ENCODE measurements at places on chromosomes 2 and 18. TPM values are rescaled to one million over a fixed set of nuclear protein-coding genes. Genes with fewer than 3 reads are reported as not detected.
A peak's percentile ranks its signal among the peaks of the same experiment; 100 is the strongest.

DNA sequence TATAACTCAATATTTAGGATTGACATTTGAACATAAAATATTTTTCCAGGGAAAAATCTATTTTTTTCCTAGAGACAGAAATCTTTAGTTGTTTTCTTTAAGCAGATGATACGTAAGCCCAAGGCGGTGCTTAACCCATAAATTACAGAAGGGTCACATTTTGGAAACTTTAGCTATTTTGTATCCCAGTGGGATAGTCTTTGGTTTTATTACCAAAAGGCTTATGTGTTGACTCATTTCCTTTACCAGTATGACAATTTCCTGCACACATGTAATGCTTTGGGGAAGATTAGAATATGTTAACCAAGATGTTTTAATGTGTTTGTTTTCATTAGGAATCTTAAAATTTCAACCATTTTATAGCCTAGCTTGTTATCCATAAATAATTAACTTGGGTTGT is 24.8 kb downstream of the DYNC1I2 start:
- no peak for DNase-seq

DNA sequence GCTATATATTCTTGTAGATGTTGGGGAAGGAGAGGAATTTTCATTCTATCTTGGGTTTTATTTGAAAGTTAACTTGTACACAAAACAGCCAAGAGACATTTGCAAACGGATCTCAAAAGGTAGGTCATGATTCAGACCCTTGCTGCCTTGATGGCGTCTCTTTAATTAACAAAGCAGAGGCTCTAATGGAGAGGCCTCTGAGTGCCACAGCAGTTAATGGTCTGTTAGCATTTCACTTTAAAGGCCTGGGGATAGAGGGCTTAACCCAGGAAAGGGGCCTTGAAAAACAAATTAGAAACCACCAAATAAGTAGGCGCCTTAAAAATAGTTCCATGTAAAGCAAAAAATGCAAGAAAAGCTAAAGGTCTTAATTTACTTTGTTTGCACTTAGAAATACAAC is 836.9 kb upstream of the CELF4 start:
- DNase-seq: no peak

DNA sequence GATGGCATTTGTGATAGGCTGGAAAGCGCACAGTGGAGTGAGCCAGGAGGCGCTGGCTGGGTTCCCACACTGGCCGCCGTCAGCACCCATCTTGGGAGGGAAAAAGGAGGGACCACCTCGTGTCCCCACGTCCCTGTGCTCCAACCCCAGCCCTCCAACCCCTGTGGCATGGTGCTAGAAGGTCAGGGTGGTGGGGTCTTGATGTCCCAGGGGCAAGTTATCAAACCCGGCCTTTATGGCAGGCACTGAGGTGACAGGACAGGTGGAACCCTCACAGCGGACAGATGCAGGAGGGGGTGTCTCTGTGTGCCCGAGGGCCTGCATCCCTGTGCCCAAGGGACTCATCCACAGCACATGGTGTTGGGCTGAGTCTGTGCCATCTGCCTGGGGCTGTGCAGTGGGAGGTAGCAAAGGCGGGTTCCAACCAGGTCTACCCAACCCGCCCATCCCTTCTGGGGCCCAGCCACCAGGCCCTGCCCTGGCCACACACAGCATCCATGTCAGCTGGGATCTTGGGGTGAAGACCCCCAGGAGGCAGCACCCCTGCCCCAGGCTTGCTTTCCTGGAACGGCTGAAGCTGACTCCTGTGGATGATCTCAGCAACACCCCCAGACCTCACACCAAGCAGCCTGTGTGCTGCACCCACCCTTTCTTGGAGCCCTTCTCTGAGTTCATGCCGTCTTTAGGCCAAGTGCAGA is 246.1 kb downstream of the NDUFA10 start:
- DNase-seq: no peak

DNA sequence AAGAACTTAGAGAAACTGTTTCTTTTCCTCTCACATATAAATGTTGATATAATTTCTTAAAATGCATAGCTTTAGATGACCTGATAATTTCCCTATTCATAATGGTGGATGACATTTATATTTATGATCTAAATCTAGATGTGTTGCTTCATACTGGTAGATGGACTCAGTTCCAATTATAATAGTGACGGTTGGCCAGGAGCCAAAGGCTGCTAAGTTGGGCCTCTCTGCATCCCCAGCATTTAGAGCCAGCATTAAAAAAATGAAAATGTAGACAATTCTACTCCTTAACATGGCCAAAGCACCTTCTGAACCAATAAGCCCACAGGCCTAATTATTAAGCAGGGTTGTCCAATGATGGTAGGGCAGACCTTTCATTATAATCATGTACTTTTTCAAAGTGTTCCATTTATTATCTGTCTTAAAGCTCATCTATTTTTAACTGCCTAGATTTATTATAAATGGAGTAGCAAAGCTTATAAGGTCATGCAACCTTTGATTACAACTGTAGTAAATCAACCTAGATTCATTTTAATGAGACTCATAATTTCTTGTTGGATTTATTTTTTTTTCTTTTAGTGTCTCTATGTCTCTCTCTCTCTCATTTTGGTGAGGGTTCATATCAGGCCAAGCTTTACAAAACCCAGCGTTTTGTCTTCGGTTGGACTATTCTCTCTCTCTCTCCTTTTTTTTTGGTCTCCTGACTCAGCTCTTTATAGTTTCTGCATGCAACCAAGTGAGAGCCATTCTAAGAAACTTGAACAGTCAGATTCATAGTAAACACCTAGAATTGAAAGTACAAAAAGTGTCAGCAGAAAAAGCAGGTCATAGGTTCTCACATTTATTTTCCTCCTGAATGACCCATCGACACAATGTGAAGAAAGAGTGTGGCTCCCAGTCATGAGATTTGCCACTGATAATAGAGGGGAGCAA is 2016.1 kb upstream of the PIK3C3 start:
- no peak for DNase-seq

GRCh38 chr2:75800456-75800855 is 89.7 kb upstream of the GCFC2 start:
- DNase-seq: no peak

DNA sequence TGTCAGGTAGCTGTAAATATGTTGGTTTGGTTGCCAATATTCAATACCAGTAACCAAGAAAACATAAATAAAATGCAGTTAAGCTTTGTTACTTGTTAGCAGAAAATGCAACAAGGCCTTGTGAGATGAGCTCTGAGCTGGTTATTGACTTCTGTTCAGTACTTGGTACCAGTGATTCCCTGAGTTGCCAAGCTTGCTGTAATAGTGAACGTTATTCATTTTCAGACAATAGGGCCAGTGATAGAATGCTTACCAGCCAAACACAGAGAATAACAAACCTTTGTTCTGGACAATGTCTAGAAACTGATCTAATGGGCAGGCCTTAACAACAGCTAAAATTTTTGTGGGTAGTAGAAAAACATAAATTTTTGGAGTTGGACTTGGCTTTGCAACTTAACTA is 29.5 kb downstream of the RASGRP3 start:
- DNase-seq: no peak

DNA sequence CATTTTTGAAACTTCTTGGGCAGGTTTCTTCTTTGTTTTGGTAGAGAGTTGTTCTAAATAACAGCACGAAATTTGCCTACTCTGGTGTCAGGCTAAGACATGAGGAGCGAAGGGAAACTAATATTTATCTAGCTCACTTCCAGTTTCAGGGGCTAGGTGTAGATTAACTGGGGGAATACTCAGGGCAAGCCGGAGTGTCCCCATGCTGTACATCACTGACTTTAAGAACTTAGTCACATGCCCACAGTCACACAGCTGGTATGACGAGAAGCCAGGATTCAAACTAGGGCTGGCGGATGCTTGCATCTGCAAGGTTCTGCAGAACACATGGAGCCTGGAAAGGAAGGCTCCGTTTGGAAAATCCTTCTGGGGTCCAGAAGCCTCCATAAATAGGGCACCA is 133.3 kb downstream of the ALPK2 start:
- DNase-seq: no peak

GRCh38 chr2:220076734-220077133 is 449.3 kb downstream of the SLC4A3 start:
- no peak for DNase-seq

DNA sequence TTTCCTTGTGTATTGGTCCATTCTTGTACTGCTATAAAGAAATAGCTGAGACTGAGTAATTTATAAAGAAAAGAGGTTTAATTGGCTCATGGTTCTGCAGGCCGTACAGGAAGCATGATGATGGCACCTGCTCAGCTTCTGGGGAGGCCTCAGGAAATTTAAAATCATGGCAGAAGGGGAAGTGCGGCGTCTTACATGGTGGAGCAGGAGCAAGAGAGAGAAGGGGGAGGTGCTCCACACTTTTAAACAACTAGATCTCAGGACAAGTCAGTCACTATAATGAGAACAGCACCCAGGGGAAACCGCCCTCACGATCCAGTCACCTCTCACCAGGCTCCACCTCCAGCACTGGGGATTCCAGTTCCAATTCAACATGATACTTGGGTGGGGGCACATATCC is 54.3 kb downstream of the MSH2 start:
- DNase-seq: no peak

GRCh38 chr2:179910735-179911113 is 49.3 kb upstream of the ZNF385B start:
- no peak for DNase-seq

DNA sequence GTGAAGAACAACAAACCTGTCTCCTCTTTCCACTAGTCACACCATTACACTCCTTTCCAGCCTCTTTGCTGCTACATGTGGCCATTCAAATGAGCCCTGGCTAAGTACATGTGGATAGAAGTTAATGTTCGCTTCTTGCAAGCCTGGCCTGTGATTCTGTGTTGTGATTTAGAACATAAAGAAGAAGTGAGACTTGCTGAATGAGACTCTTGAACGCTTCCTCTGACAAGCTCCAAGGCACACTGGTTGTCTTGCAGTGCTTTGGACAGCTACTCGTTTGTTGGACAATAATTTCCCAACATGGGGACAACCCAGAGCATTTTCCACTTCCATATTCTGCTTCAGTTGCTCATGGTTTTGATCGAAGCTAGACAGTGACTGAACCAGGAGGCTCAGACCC is 57.3 kb downstream of the CCDC74A start:
- no peak for DNase-seq

GRCh38 chr2:43065871-43066270 is 160.5 kb downstream of the ZFP36L2 start:
- no peak for DNase-seq

GRCh38 chr2:112938904-112939303 is 27.9 kb downstream of the IL37 start:
- no peak for DNase-seq

DNA sequence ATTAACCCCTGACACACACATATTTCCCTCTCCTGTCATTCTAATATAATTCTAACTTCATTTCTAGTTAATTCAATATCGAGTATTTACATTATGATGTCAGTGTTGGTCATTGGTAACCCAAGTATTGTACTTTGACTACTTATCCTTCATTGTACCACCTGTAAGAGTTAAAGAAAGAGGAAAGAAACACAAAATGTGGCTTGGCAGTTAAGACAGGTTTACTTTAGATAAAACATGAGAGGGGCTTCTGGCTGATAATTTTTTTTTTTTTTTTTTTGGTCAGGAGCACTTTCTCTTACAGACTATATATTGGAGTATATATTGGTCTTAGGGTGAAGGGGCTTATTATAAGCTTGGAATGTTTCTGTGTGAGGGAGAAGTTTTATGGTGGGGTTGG is 57.0 kb upstream of the ACYP2 start:
- no peak for DNase-seq

DNA sequence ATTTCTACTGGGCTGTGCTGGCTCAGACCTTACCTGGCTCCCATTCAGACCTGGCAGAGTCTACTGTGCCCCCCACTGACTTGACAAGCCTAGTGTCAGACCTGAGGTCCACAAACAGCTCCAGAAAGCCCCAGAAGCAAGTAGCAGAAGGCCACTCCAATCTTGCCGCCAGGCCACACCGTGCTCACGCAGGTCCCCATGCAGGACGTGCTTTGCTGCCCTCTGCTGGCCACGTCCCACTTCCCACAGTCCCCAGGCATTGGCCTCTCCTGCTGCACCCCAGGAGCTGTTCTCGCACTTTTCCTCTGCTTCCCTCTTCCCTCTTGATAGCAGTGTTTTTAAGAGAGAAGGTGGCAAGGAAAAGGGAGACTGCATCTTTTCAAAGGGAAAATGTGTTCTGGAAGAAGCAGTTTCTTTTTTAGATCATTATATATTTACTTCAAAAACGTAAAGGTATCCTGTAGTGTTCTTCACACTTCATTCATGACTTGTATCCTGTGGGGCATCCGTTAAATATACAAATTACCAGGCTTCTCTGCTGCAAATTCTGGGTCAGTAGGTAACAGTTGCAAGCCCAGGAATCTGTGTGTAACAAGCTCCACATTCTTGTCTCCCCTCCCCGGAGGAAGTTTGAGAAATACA is 81.4 kb upstream of the PAPOLG start:
- DNase-seq: peak; percentile 70

GRCh38 chr2:46813020-46813415 is 102.6 kb downstream of the MCFD2 start:
- no peak for DNase-seq

DNA sequence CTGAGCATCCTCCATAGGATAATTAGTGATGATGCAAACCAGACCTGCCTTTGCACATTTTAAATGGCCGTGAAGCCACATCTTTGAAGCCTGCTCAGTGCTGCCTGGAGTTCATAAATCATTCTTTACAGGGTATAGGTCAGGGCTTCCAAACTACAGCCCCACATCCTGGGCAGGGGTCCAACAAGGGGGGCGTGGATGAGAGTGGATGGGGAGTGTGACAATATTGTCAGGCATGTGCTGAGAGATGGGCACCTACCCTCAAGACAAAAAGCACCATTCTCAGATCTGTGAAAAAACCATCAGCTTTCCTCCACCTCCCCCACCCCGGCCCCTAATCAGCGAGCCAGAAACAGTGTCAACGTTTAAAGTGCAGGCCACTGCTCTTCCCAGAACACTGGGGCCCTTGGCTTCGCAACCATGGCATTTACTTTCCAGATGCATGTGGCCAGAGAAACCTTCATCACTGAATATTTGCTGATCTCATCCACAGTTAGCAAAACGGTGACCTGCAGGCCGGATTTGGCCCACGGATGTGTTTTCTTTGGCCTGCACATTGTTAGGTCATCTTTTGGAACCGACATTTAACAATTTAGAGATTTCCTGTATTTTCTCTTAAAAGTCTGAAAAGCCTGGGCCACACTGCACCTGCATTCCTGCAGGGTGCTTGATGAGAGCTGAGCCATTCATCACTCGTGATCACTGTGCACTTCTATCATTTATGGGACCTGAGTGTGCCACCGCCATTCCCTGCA is 130.7 kb downstream of the ANKRD44 start:
- no peak for DNase-seq

GRCh38 chr2:8263901-8264300 is 418.0 kb upstream of the ID2 start:
- no peak for DNase-seq

- DNase-seq: no peak
These were observed 265.0 kb upstream of the PARD3B start for GRCh38 chr2:204280262-204280668.

The EGR4 gene
- not detected for polyA plus RNA-seq

The RNF103 gene
- 2.4 TPM for polyA plus RNA-seq

The CRYGC gene
- polyA plus RNA-seq: not detected

The SLC16A14 gene
- polyA plus RNA-seq: 0.25 TPM

The RAB6C gene
- polyA plus RNA-seq: not detected

The RGPD4 gene
- polyA plus RNA-seq: not detected

The NTSR2 gene
- not detected for polyA plus RNA-seq
